ENCODE measurements at places on chromosomes 5 and 9. TPM values are rescaled to one million over a fixed set of nuclear protein-coding genes. Genes with fewer than 3 reads are reported as not detected.

OR1J2 gene
- total RNA-seq: not detected

PCDHGC3 gene
- total RNA-seq: 16.9 TPM

DMRT2 gene
- total RNA-seq: 0.19 TPM

RAPGEF6 gene
- 15.6 TPM for total RNA-seq

COL23A1 gene
- total RNA-seq: 16.5 TPM

PITX1 gene
- total RNA-seq: 0.83 TPM

OLFML2A gene
- 46.4 TPM for total RNA-seq

SPAAR gene
- 4.0 TPM for total RNA-seq

FAM200C gene
- 3.3 TPM for total RNA-seq

CDKN2B-AS1 gene
- not detected for total RNA-seq

GRIN1 gene
- total RNA-seq: not detected

FBP1 gene
- 0.92 TPM for total RNA-seq

HSPA4 gene
- 142 TPM for total RNA-seq

FOXD4 gene
- not detected for total RNA-seq

ADGRD2 gene
- not detected for total RNA-seq

LCN10 gene
- total RNA-seq: 3.3 TPM

FBXO38 gene
- total RNA-seq: 61.3 TPM

SLC34A1 gene
- not detected for total RNA-seq

FAM153A gene
- total RNA-seq: 9.3 TPM

PCDHGB6 gene
- total RNA-seq: 11.9 TPM

PIP5K1B gene
- 27.1 TPM for total RNA-seq

DIRAS2 gene
- total RNA-seq: 0.16 TPM

ANKRD18A gene
- total RNA-seq: 3.0 TPM

MEF2C gene
- 64.6 TPM for total RNA-seq

DOCK2 gene
- total RNA-seq: 4.6 TPM

SPINK4 gene
- total RNA-seq: not detected

SPINK7 gene
- not detected for total RNA-seq

RNF208 gene
- total RNA-seq: 22.2 TPM

MYMK gene
- total RNA-seq: not detected

TMEM232 gene
- 1.7 TPM for total RNA-seq

TERT gene
- total RNA-seq: not detected

FGF1 gene
- total RNA-seq: 70.2 TPM

CYSRT1 gene
- not detected for total RNA-seq

PLPP1 gene
- total RNA-seq: 102 TPM

SLC25A25 gene
- total RNA-seq: 5.6 TPM

SNX2 gene
- total RNA-seq: 28.8 TPM

HAVCR1 gene
- 0.57 TPM for total RNA-seq

SHOC1 gene
- total RNA-seq: not detected

DBH gene
- not detected for total RNA-seq

TAL2 gene
- not detected for total RNA-seq

UGT3A1 gene
- total RNA-seq: not detected

TMC1 gene
- 0.27 TPM for total RNA-seq

PDGFRB gene
- 54.6 TPM for total RNA-seq

UHRF2 gene
- total RNA-seq: 14.3 TPM

TGFBR1 gene
- 21.8 TPM for total RNA-seq

IL33 gene
- total RNA-seq: 18.6 TPM

FOXD4L6 gene
- total RNA-seq: not detected

PAEP gene
- total RNA-seq: not detected
